ENCODE measurements at places on chromosomes 12 and 14.

DNA sequence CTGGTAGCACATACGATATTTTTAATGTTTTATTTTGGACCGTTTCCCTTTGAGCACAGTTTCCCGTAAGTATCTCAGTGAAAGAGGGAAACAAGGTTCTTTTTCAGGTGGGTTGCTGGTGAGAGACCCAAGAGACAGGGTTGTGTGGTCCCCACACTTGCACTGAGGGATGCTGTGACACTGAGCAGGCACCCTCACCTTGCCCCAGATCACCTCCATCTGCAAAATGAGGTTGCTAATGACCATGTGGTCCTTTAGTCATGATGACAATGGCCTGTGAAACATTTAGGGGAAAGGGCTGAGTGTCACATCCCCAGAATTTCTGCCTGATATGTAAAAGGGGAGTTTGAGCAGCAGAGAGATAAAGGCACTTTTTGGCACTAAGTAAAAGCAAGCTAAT, 4.3 kb downstream of the CCND2 start:
- no peak for DNase-seq

DNA sequence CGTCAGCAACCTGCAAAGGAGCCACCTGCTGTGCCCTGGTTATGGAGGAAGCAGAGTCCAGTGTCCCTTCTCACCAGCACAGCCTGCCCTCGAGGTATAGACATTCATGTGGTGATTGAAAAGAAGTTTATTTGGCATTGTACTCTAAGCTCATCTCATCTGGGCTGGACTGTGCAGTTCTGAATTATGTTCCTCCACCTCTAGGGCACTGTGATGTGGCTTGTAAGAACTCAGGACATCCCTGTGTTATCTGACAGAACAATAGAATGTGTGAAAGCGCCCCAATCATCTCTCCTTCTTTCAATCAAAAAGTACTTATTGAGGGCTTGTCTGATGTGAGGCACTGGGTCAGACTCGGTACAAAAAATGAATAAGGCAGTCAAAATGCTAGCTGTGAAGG, 140.1 kb downstream of the DHRS2 start:
- no peak for DNase-seq

DNA sequence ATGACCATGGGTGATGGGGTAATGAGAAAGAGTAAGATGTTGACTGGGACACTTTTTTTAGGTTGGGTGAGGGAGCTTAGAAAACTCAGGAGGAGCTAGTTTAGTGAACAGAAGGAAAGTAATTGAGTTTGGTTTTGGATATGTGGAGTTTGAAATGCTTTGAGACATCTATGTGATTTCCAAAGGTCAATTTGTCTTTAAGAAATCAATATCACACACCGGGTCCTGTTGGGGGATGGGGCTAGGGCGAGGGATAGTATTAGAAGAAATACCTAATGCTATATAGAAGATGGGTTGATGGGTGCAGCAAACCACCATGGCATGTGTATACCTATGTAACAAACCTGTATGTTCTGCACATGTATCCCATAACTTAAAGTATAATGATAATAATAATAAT, 118.4 kb downstream of the ASCL1 start:
- DNase-seq: no peak

GRCh38 chr14:22830443-22831010, 840 bp downstream of the MRPL52 start:
- DNase-seq: no peak

GRCh38 chr12:113462117-113462774, 9.4 kb downstream of the LHX5 start:
- DNase-seq: peak; percentile 61

GRCh38 chr12:28606967-28607557, 416.8 kb downstream of the CCDC91 start:
- DNase-seq: no peak

DNA sequence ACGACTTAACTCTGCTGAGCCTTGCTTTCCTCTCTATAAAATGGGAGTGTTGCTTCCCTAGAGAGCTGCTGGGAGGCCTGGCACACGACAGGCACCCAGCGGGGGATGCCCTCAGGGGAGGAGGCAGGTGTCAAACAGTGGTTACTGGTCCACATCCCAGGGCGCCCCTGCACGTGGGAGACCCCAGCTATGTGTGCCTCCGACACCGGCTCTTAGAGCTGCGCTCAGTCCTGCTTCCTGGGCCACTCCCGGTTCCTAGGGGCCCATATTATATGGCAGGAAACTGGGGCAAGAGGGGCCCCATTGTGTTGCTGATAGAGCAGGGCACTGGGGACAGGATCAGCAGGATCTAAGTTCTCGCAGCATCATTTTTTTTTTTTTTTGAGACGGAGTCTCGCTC, 47.3 kb downstream of the CHGA start:
- DNase-seq: no peak

DNA sequence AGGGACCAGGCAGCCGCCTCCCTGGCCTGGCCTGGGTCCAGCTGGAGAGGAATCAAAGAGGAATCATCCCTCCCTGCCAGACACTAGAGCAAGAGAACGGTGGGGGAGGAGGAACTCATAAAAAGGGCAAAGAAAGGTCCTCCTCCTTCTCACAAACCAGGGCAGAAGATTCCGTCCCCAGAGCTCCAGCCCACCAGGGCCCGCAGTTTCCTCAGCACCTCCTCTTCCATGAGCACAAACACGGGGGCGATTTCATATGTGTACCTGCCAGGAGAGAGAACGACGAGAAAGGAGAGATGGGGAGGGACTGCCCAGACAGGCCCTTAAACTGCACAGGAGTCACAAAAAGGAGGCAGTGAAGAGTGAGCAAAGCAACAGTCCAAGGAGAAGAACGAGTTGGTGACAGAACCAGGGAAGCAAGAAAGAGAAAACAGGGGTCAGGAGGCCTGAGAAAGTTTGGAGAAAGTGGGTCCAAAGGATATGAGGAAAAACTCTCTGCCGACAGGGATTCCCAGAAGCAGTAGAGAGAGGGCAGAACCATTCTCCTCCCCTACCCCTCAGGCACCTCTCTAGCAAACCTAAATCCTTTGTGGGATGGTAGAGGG, 8.7 kb upstream of the ZNF740 start:
- no peak for DNase-seq

Measured in activated T-cell treated with anti-CD3 and anti-CD28 coated beads for 24 hours (primary cell).